ENCODE measurements at places on chromosomes 6 and 20.

GRCh38 chr6:147624946-147625515 is 116.5 kb downstream of the SAMD5 start:
- no peak for DNase-seq

DNA sequence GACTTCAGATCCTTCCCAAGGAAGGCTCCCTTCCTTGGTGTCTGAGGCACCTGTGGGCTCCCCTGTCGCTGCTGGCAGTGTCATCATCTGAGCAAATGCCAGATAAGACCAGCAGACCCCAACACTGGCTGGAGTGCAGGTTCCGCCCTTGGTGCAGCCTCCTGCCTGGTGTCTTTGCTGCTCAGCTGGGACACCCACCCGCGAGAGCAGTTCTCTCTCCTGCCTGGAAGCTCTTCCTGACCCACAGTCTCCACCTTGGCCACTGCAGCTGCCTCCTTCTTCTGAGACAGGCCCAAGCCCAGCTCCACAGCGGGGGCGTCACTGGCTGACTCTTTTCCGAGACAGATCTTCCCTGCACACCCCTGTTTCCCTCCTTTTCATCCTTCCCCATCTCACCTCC is 395.7 kb upstream of the MAP3K7 start:
- DNase-seq = no peak

DNA sequence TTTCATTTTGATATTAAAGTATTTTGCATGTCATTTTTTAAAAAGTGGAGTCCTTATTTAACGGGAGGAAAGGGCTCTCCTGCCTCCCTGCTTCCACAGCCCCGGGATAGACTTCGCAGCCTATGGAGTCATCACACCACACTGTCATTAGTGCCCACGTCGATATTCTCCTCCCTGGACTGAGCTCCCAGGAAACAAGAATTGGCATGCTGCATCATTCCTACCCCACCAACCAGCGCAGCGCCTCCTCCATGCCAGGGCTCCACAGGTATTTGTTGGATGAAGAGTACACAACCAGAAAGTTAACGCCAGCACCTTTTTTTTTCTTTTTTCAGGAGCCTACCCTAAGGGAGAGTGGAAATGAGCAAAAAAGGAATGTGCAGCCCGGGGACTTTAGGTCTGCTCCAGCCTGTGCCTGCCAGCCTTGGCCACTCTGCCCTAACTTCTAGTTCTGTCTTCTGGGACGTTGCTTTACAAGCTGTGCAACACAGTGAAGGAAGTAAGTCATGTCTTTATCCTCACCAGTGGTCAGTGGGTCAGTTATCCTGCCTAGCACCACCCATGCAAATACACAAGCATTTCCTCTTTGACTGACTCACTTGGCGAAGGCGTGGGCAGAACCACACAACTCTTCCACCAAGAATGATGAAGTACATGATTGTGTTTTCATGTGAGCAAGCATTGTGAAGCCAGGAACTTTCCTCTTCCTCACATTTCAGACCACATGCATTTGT is 180.7 kb upstream of the UST start:
- DNase-seq = peak; percentile 55

DNA sequence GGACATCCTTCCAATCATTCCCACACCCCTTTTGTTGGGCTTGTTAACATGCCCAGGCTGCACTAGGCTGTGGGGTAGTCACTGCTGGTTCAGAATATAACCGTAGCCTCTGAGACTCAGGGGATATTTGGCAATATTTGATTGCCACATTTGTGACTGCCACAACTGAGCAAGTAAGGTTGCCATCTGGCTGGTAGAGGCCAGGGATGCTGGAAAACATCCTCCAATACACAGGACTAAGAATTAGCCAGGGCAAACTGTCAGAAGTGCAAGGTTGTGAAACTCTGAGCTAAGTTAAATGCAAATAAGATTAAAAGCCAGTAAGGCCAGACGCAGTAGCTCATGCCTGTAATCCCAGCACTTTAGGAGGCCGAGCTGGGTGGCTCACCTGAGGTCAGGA is 112.0 kb downstream of the ZMYND8 start:
- DNase-seq = no peak

- DNase-seq = no peak
These were observed 212.9 kb downstream of the COL19A1 start for GRCh38 chr6:70079241-70079640.

GRCh38 chr6:132456700-132457143 is 55.4 kb upstream of the MOXD1 start:
- DNase-seq = no peak

GRCh38 chr20:50580016-50580747 is 70.0 kb downstream of the PTPN1 start:
- DNase-seq = peak; percentile 90

DNA sequence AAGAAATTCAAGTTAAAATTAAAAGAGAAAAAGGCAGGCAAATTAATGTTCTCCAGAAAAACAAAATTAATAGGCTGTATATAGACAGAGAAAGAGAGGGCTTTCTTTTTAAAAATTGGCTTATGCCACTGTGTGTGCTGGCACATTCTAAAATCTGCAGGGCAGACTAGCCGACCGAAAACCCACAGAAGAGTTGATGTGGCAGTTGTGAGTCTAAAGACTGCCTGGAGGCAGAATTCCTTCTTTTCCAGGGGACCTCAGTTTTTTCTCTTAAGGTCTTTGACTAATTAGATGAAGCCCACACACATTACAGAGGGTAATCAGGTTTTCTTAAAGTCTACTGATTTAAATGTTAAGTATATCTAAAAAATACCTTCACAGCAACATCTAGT is 85.7 kb downstream of the GJA1 start:
- DNase-seq = no peak

DNA sequence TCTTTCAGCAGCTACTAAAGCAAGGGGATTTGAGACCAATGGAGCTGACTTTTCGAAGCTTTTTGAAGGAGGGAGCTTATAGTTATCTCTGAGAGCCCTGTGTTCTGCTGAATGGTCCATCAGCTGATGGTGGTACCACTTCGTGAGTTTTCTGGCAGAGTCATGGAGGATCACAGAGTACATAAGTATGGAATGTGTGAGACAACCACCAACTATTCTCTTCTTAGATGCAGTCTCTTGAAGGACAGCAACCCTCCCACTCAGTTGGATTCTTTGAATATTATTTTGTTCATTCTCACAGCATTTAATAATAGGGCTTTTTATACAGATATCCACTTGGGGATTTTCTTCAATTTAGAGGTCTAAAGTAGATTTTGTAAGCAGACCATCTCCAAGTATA is 75.3 kb downstream of the ELOVL2 start:
- DNase-seq = no peak

GRCh38 chr6:137076277-137077068 is 31.7 kb upstream of the IL20RA start:
- peak; percentile 74 for DNase-seq

DNA sequence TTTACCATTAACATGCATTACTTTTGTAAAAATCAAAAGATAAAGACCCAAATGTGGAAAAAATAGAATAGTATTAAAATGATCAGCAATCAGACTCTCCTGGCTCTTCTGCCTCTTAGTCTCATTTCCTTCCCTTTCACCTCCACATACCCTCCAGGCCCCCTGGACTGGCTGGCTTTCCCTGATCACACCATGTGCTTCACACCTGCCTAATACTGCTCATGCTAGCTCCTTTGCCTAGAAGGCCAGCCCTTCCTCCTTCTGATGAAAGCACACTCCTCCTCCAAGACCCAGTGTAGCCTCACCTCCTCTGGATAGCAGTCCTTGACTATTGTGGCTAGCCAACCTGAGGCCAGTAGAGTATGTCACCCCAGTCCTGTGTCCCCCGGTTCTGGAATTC is 182.0 kb upstream of the HEY2 start:
- no peak for DNase-seq

- DNase-seq = no peak
These were observed 4.3 kb downstream of the VAPB start for GRCh38 chr20:58393299-58393698.

- DNase-seq = no peak
These were observed 28.9 kb downstream of the ESF1 start for GRCh38 chr20:13755809-13756208.

DNA sequence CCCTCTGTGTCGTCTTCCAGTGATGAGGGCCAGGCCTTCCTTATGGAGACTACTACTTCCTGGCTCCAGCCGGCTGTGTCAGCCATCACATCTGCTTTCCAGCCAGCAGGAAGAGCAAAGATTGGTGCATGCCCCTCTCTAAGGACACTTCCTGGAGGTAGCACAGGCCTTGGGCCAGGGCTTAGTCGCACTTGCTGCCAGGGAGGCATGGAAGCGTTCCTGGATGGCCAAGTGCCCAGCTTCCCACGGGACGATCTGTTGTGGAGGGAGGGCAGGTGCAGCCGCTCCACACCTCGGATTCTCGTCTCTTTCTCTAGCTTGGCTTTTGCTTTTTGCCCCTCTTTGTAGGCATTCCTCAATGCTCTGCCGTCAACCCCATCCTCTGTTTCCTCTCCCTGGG is 11.9 kb downstream of the ERMARD start:
- no peak for DNase-seq

DNA sequence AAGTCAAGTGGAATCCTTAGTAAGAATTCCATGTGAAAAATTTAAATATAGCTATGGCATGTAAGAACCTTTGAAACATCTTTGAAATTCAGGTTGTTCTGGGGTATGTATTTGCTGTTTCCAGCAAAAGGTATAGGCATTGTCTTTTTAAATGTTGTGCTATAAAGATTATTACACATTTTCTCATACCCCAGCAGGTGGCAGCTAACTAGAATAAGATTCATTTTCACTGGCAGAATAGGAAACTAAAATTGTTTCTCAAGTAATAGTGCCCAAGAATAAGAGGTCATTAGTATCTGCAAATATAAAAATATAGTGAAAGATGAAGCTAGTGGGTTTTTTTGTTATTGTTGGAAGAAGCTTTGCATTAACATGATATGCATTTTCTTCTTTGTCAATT is 1.8 kb downstream of the GRIK2 start:
- no peak for DNase-seq
